H7 (cell line): ENCODE measurements at places on chromosomes 1 and 21.

DNA sequence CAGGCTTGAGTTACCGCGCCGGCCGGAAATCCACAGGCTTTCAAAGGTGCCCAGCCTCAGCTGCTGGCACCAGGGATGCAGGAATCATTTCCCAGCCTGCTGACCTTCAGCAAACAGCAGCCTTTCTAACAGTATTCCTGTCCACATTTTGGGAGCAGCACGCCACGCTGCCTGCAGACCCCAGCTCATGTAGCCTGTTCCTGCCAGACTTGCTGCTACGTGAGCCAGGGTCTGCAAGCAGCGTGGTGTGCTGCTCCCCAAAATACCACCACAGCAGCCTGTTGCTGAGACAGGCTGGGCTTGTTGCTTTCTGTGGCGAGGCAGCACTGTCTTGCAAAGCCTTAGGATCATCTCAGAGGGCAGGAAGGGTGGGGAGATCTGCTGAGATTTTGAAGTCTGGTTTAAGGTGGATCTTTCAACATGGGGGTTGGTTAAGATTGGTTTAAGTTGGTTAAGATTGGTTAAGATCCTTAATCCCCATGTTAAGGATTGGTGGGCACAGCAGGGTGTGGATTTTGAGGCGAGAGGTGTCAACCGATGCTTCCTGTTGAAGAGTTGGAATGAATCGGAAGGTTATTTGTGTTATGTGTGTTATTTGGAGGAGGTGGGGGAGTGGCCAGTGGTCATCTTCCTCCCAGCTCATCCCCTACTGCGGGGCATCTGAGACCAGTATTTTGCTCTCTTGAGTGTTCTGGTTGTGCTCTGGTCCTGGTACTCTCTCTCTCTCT, 12.9 kb downstream of the FAAH start:
- peak; percentile 70 for DNase-seq

DNA sequence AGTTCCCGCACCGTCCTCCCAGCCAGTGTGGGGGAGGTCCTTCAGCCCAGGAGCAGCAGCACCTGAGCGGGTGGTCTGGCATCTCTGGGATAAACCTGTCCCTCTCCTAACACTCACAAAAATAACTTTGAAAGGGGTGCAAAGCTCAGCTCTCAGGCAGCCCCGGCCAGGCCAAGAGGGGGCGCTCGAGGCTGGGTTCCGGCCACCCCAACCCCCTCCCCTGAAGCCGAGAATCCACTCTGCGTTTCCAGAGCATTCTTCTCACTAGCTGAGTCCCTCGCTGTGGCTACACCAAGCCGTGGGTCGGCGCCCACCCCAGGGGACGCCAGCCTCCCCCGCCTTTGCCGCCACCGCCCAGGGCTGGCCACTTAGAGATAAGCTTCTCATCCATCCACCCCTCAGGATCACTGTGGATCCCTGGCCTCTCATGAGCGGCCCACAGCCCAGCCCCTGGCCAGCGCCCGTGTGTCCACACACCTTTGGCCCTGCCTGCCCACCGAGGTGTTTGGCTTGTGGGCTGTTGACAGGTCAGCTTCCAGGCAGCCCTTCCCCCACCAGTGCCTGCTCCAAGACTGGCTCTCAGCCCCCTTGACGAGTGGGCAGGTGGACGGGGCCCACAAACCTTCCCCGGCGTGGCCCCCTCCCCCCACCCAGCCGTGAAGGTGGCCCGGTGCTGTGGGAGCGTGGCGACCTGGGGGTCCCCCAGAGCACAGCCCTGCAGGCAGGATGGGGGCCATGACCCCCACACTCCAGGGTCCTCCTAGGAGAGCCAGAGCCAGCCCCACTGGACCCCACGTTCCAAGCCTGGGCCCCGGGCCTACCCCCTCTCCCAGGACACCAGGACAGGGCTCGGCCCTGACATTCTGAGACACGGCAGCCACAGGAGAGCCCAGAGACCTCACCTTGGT, 1.9 kb downstream of the FTCD start:
- DNase-seq, result peak; percentile 98

DNA sequence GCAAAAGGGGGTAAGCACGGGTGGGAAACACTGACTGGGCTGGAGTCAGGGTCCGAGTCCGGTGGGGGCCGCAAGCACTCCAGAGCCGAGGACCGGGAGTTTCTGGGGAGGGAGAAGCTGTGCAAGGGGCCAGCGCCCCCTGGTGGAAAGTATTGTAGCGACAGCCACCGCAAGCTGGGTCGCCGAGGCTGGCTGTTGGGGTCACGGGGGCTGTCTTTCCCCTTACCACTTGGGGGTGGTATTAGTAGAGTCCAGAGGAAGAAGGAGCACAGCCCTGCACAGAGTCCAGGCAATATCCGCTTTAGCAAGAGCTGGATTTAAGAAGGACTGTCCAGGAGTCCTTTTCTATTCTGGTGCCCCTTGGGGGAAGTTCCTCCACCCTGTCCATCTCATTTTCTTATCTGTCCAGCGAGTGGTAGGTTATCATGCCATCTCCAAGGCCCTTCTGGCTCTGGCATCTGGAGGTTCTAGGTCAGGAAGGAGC, 17.9 kb upstream of the ETV3 start:
- DNase-seq, result peak; percentile 91

GRCh38 chr1:235067396-235068157, 61.1 kb downstream of the TOMM20 start:
- DNase-seq, result no peak

- no peak for DNase-seq
These were observed 491.5 kb upstream of the B3GALT2 start for GRCh38 chr1:193677874-193678273.
